ENCODE measurements at places on chromosomes 2 and 18.

- DNase-seq: no peak
Measured at GRCh38 chr2:226030788-226031646, 631.5 kb downstream of the NYAP2 start.

- DNase-seq: no peak
Measured at GRCh38 chr2:60954139-60954538, 63.4 kb upstream of the PEX13 start.

DNA sequence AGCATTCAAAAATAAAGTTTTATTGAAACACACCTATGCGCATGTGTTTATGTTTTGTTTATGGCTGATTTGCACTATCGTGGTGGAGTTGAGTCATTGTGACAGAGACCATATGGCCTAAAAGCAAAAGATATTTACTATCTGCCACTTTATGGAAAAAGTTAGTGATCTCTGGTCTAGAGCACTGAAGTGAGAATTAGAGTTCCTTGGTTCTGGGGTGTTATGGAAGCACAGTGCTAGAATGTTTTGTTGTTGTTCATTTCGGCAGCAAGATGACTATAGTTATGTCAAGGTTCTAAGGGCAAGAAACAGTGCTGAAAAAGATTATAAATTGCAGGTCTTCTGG is 416.5 kb downstream of the SLC4A3 start:
- no peak for DNase-seq

- no peak for DNase-seq
Measured at GRCh38 chr2:235191978-235192377, 240.2 kb downstream of the SH3BP4 start.

DNA sequence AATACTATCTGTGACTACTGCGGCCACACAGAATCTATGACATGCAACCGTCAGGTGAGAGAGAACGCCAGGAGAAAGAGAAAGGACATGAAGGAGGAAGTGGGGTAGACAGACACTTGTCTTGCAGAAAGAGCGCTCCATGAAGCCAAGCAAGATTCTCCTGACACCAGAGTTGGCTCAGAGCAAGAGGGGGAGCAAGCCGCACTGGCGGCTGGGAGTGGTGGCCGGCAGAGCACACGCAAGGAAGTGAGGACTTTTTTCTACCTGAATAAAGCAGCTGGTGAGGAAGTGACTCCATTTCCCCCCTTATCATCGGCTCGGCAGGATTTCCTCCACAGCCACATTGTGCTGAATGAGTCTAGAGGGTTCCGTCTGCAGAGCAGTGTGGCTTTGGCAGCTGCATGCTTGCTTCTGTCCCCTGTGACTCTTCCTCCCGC is 181.6 kb downstream of the BCL2 start:
- DNase-seq: no peak

DNA sequence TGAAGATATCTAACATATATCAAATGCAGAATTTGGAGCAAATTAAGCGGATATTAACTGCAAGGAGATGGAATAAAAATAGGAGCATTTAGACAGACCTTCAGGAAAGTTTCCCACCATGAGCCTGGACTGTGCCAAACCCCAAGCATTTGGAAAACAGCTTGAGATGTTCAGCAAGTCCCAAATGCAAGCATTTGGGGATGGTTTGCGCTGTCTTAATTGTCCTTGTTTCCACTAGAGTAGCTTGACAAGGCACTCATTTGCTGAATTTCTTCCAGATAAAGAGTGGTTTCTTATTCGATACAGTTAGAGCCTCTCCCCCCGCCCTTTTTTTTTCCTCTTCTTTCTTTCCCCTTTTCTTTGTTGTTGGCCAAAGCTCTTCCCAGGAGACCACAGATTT is 77.1 kb upstream of the CDC42EP3 start:
- DNase-seq: no peak

- no peak for DNase-seq
Measured at GRCh38 chr2:10215393-10215935, 87.2 kb upstream of the HPCAL1 start.

DNA sequence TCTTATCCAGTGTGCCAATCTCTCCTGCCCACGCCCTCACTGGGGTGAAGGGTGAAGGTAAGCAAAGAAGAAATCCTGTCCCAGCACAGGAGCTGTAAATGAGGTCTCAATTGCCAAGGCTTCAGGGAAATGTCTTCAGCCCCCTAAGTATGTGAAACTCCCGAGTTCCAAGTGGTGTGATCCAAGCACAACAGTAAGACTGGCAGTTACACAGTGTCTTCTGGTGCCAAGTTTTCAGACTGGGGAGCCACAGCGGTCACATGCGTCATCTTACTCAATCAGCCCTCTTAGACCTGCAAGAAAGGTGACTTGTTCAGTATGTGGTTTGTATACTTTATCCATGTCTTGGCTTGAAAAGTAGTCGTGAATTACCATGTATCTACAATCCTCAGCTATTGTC is 55.0 kb upstream of the SPRED2 start:
- DNase-seq: no peak

- no peak for DNase-seq
Measured at GRCh38 chr2:237878-238277, 26.0 kb downstream of the SH3YL1 start.
